ENCODE measurements at places on chromosomes 12 and 14. TPM values are rescaled to one million over a fixed set of nuclear protein-coding genes. Genes with fewer than 3 reads are reported as not detected.

GRCh38 chr14:74983343-74983742 is 19.4 kb upstream of the EIF2B2 start:
- DNase-seq = no peak

DNA sequence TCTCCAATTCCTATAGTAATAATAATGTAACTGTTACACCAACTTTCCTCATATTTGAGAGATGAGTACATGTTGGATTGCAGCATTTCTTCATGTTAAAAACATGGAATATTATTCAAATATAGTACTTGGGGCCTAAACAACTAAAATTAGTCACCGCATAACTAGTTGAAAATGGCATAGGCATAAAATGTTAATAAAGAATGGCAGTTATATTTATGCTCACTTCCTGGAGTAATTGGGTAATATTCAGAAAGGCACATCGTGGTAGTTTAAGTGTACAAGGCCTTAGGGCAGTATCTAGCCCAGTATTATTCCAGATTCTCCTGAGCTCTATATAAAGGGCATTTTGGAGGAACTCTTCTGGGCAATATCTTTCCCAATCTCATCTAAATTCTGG is 46.0 kb downstream of the ERGIC2 start:
- no peak for DNase-seq

Gene SERPINA9
- total RNA-seq = not detected

Gene PDE3A
- total RNA-seq = 5.0 TPM

- no peak for DNase-seq
Measured at GRCh38 chr14:68939893-68940613, 39.0 kb downstream of the ACTN1 start.

DNA sequence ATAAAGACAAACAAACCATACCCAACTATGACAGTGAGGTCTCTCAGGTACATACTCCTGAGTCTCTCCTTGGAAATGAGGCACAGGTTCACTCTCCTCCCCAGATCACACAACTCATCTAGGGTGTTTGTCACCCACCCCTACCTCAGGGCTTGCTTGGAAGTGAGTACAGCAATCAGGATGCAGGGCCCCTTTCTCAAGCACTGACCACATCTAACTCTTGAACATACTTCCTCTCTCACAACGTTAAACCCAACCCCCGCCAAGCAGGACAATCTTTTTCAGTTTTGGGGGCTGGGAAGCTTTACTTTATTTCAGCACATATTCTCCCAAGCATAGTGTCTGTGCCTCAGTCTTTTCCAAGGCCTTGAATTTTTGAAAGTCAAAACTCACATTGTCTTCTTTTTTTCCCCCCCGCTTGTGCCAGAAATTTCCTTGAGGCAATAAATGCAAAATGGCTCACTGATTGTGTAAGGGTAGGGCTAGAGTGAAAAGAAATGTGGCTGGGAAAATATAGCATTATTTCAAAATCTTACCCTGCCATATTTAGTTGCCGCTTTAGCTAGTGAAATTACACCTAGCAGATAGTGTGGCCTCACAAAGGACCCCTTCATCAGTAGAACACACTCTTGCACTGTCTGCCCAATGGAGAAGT is 2.4 kb upstream of the GPR65 start:
- DNase-seq = no peak

Gene HSPA2
- total RNA-seq = 81.7 TPM

DNA sequence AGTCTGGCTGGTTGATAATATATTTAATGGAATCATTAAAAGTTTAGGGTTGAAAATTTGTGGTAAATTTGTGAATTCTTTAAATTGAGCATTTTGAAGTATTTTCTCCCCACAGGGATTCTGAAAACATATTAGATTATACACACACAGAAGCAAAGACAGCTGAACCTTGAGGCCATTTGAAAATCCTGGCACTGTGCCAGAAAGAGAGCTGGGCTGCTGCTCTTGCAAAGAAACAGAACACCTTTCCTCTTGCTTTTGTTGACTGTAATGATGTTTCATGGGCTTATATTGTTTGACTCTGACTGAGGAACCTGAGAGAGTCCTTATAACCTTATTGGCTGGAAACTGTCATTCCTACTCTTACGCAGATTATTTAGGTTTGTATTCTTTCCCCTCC is 4.8 kb downstream of the RNF34 start:
- peak; percentile 29 for DNase-seq

DNA sequence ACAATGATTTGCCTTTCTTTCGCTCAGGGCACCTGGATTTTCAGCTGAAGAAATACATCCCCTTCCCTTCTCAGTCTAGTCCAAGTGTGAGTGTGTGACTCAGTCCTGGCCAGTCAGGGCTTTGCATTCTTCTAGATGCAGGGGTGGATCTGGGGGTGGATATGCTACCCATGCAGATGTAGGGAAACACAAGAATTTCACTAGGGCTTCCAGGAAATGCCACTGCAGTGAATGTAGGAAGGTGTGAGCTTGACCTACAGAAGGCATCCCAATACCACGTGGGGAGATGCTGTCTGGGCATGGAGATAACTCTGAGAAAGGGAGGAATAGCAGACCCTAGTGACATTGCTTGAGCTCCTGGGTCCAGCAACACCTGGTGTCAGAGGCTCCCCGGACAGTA is 404.2 kb downstream of the GLT1D1 start:
- DNase-seq = no peak

DNA sequence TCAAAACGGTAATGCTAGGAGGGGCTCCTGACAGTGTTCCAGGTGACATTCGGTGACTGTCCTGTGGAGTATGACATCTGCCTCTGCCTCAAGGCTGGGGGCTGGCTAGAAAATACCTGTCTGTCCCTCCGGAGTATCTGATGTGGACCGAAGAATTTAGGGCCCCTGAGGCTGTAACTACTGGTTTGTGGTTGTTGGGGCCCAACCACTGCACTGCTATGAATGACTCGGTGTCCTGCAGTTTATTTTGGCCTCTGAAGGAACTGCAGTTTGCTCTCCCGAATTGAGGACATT is 198.9 kb upstream of the CAND1 start:
- DNase-seq = no peak

All from gastrocnemius medialis (tissue), 4 donors.